ENCODE measurements at places on chromosomes 6 and 20.

DNA sequence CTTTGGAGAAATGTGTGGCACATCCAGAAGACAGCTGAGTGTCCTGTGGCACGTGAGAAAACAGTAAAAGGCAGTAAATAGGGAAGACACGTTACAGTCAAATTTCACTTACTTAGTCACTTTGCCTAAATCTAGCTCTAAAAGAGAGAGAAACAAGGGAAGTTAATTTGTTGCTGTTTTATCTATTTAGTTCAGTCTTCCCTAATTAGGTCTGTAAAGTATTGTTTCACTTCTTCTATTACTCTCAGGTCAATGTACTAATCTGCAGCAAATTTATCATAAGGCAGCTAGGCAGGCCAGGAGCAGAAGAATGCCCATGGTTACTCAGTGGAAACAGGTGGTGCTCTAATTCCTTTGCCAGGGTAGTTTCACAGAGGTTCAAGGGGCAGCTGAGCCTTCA is 124.3 kb upstream of the CNR1 start:
- no peak for DNase-seq

DNA sequence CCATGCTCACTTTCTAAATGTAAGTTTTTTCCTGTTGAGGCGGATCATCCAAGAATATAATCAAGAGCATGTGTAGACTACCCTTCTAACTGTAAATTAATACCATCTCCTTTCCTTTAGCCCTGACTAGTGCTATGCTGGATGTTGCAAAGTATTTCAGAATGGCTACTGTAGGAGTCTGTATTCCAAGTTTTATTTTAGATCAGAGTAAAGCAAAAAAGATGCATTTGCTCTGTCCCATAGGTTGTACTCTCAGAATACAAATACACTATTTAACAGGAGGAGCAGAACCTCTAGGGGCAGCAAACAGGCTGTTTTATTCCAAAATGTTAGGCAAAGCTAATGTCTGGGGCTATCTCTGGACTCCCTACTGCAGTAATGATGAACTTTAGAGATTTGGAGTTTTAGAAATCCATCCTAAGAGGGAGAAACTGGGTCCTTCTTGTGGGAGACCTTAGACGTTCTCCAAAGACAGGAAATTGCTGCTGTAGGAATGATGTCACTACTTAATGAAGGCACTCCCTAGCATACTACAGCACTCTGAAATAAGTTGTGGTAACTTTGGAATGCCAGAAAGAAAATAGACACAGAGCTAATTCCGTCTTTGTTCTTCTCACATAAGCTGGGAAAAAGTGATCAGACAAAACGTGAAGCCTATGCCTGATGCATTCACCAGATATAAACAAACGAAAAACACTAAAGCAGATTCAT is 392.4 kb upstream of the HS3ST5 start:
- DNase-seq = no peak

DNA sequence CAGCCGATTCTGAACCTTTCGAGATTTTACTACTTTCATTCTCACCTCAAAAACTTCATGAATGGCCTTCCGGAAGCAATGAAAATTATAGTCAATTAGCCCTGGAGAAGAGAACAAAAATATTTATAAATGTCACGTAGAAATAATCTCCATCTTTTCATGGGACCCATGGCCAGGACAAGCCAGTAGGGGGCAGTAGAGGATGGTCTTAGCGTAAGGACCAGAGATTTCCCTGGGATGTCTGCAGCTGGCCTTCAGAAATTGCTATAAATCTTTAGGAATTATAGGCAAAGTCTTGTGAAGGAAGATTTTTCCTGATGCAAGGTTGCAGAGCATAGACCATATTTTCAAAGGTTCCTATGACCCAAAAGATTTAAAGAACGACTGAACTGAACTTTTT is 15.6 kb upstream of the UBE2J1 start:
- DNase-seq = no peak

DNA sequence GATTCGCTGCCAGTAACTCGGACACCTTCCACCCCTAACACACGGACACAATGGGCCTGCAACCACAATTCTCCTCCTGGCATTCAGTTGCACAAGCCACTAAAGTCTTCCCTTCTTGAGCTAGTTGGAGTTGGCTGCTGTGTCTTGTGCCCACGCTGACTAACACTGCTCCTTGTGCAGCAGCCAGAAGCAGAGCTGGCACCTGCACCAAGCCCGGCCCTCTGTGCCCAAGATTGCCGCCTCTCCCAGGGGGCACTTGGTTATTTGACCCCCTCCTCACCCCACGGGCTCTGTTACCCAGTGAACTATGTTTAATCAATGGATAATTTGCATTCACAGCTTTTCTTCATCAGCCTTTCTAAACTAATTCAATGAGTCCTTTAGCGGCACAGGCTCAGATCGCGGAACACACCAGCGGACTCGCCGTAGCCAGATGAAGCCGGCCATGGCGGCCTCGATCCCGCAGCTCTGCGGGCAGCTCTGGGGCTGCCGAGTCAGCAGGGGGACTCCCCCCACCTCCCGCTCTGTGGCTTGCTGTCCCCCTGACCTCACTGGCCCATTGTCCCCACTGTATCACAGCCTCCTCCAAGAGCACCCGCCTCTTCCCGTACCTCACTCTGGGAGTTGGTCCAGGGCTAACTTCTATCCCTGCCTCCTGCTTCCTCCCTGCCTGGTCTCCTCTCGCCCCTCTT is 94.8 kb upstream of the AFDN start:
- no peak for DNase-seq

GRCh38 chr20:52809003-52809402 is 163.2 kb upstream of the TSHZ2 start:
- DNase-seq = no peak

- DNase-seq = no peak
These were observed at the start of gene LHFPL5 for GRCh38 chr6:35804996-35805736. Gene LHFPL5, plus strand, starts transcription at chr6:35805352. Its CDS starts 319 bp downstream, at chr6:35805671.

- DNase-seq = no peak
These were observed 16.0 kb downstream of the DIDO1 start for GRCh38 chr20:62910217-62910766.

GRCh38 chr6:168274037-168274952 is 45.3 kb downstream of the DACT2 start:
- no peak for DNase-seq

DNA sequence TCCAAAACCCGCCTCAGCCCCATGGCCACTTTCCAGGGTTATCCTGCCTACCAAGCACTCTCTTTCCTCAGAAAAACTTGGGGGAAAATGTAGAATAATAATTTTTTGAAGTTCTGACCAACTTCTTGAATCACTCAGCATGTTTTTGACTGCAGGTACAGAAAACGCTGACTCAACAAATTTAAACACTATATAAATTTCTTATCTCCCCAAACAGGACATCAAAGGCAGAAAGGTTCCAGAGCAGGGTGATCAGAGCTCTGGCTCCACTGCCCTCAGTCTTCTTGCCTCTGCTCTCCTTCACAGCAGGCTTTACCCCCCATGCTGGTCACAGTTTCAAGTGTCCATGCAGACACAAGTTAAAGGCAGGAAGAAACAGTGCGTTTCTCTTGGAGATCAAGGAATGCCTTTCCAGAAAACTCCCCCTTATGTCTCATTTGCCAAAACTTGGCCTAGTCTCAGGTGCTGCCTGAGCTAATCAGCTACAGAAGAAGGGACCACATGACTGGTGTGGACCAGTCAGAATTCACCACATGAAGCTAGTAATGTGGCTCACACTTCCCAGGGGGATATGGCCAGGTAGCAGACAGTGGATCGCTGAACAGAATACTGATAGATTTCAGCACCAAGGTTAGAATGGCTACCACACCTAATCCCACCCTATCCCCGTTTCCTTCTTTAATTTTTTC is 24.4 kb upstream of the SLC17A3 start:
- DNase-seq = no peak

- DNase-seq = no peak
These were observed 198.3 kb downstream of the BCAS1 start for GRCh38 chr20:53872081-53872541.

DNA sequence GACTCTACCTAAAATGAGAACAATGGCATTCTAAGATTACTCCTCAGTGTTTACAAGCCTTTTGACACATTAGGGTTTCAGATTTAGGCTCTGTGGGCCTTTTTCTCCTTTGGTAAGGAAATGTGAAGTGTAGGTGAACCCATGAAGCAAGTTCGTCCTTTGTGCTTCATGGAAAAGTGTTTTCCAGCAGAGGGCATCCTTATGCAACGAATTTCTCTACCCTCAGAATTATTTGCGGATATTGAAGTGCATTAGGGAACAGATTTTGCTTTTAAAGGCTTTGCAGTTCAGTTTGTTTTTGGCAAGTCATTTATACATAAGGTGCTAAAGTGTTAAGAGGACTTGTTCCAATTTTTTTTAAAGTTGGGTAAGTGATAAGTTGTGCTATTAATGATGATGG is 55.7 kb upstream of the FERMT1 start:
- DNase-seq = no peak

- no peak for DNase-seq
These were observed 28.8 kb downstream of the PTPRT start for GRCh38 chr20:43160941-43161340.

GRCh38 chr20:48287021-48287494 is 501.8 kb upstream of the SULF2 start:
- no peak for DNase-seq

DNA sequence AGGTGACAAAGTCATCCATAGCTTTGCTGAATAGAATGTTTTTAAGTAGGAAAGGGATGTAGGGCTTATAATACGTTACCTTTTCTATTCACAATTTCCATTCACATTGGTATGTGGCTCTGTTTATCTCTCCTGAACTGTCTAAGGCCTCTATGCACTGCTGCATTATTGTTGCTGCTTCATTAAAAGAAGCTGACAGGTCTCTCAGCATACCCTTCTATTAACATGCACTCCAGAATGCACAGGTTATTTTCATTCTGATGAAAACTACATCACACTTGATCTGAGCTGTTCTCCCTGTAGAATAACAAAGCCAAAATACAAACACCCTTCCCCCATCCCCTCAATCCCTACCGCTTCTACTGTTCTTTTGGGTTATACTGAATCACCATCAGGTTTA is 399.3 kb downstream of the TBC1D32 start:
- no peak for DNase-seq

- DNase-seq = no peak
These were observed 12.1 kb upstream of the AHCY start for GRCh38 chr20:34315236-34315635.

- no peak for DNase-seq
These were observed 97.2 kb downstream of the SPTLC3 start for GRCh38 chr20:13105864-13106457.

DNA sequence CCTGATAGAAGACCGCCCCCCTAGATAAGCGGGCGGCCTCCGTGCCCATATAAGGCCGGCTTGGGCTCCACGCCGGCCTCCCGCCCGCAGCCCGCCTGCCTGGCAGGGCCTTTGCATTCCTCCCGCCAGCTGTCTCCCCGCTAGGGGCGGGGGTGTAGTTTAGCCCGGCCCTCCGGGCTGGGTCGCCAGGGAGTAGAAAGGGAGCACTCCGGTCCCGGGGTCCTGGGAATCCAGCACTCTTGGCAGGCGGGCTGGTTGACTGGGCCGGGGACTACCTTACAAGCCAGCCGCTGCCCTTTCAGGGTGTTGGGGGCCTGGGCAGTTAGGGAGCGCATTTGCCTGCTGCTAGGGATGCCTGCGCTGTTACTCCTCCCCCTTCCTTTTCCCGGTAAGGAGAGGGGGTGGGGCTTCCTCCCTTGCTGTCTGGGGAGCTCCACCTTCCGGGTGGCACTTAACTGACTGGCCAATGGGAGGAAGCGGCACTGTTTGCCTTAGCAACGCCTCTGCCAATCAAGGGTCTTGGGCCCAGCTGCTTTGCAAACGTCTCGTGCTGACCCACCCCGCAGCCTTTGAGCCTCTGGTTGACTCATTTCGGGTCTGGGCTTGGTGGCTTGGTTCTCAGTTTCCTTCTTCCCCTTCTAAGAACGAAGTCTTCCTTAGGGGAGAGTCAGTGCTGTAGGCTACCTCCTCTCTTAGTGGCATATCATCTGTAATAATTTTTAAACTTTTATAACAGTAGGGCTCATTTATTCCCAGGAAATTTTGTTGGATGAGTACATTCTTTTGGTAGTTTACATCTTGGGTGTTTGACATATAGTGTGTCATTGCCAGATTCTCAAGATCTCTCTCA is 3.4 kb downstream of the SRF start:
- peak; percentile 92 for DNase-seq

- DNase-seq = no peak
These were observed 268.4 kb downstream of the FARS2 start for GRCh38 chr6:5529733-5530132.

GRCh38 chr20:14333721-14334120 is 3.7 kb downstream of the FLRT3 start:
- no peak for DNase-seq

GRCh38 chr20:64077094-64077493 is 2.2 kb downstream of the RGS19 start:
- DNase-seq = no peak
